ENCODE measurements at places on chromosomes 1 and 21.

DNA sequence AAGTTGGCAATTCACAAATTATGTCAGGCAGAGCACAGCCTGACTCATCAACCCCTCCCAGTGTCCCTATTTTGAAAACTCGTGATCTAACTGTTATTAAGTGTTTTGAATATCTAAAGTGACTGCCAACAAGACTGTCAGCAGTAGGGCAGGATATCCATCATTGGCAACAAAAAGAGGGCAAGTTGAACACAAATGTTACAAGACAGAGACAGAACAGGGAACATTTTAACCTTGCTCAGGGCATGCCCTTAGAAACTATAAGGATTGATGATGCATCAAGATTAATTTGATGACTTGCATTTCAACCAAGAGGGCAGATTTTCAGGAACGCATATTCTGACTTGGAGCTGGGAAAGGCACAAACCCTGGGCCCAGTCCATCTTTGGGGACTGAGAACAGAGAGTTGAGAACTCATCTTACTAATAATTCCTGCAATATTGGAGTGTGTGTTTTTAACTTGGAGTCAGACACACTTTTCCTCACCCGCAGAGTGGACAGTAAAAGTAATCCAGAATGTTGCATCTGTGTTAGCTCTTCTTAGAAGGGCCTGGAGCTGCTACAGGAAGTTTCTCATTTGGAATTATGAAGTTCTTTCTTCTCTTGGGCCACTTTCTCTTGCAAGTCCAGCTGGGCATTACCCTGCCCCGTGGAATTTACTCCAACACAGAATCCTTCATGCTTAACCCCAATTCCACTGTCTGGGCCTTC lies 317.2 kb downstream of the LTN1 start:
- DNase-seq: no peak

- no peak for DNase-seq
These were observed 28.4 kb upstream of the CD2 start for GRCh38 chr1:116725798-116726197.

GRCh38 chr1:85134583-85135391 lies 66.0 kb downstream of the SYDE2 start:
- DNase-seq: no peak

GRCh38 chr1:183019860-183020259 lies 3.4 kb upstream of the LAMC1 start:
- DNase-seq: no peak

- no peak for DNase-seq
These were observed 11.6 kb upstream of the RD3 start for GRCh38 chr1:211503542-211503941.

- no peak for DNase-seq
These were observed 50.3 kb upstream of the USP1 start for GRCh38 chr1:62386351-62387121.

GRCh38 chr1:185526344-185527307 lies 207.6 kb upstream of the HMCN1 start:
- no peak for DNase-seq

DNA sequence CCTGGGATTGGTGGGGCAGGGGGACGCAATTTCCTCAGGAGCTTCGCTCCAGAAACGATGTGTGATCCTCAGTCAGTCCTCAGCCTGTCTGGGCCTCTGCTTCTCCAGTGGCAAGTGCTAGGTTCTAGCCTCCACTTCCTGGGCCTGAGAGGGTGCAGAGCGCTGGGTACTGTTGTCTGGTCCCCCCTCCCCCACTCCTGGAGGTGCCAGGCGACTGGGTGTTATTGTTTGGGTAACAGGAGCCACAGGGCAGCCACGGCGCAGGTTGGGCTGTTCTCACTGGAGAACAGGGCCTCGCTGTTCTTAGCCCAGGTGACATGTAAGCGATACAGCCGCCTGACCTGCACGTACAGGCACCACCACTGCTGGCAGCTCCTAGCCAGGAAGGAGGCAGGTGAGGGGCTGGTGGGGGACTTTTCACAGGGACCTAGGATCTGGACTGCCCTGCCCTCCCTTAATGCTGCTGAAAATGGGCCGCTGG lies 2.1 kb downstream of the RPS6KA1 start:
- no peak for DNase-seq

DNA sequence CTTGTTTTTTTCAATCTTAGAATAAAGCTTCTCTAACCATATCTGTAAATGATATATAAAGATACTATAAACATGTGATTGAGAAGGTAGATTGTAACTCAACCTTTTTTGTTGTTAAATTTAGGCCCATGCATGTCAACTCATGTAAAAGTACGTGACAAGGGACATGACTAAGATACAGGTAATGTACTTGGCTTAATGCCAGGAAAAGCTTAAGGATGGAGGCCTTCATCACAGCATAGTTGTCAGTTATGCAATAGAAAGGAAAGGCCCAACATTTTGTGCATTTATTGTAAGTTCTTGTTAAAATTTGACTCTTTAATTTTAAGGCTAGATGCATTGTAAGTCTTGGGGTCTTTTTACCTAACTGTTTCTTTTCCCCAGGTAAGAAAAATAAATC lies 305.1 kb downstream of the LTN1 start:
- no peak for DNase-seq

- DNase-seq: no peak
These were observed 240.2 kb downstream of the USH2A start for GRCh38 chr1:216183007-216183406.

GRCh38 chr1:94807742-94808491 lies 12.2 kb upstream of the SLC44A3 start:
- no peak for DNase-seq

DNA sequence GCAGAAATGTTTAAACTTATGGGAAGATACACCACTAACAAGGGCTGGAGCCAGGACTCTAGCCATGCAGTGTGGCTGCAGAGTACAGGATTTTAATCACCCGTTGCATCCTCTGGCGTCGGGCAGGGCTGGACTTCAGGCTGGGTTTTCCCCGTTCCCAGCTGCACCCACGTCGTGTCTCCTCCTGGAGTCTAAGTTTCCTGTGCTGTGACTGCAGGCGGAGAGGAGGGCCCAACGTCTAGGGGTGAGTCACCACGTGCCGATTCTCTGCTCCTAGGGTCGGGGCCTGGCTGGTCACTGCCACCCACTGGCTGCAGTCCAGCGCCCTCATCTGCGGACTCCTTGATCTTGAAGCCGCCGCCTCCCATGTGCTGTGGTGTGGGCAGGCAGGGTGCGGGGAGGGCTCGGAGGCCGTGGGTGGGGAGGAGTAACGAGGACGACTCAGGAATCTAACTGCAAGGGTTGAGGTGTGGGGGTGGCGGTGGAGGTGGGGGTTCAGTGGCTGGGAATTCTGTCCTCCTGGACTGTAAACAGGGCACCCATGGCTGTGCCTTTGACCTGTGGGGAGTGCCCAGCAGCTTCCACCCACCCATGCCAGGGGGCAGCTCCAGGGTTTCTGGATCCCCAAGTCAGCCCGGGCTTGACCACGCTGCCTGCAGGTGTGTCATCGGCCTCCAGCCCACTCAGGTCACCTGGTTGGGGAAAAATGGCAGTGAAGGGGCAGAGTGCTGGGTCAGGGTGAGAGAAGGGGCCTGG lies 77.8 kb downstream of the ALPL start:
- DNase-seq: no peak

DNA sequence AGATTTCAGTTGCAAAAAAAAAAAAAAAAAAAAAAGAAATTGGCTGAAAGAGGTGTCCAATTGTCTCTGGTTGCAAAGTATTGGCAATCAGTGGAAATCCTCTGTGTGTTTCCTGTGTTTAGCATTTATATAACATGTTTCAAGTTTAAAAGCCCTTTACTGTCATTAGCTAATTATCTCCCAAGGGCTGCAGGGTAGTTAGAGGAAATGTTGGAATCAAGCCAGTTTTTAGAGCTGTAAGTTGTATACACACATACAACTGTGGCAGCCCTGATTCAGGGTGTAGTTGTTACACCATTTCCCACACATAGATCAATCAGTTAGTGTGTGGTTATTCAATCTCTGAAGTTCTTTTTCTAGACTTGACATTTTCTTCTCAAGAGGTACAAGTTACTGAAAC lies 8.9 kb upstream of the ZNF326 start:
- no peak for DNase-seq

- DNase-seq: no peak
These were observed 3.7 kb downstream of the FOXD3 start for GRCh38 chr1:63326106-63326472.

- DNase-seq: peak; percentile 69
These were observed 618 bp downstream of the TRAPPC10 start for GRCh38 chr21:44012474-44013379.

DNA sequence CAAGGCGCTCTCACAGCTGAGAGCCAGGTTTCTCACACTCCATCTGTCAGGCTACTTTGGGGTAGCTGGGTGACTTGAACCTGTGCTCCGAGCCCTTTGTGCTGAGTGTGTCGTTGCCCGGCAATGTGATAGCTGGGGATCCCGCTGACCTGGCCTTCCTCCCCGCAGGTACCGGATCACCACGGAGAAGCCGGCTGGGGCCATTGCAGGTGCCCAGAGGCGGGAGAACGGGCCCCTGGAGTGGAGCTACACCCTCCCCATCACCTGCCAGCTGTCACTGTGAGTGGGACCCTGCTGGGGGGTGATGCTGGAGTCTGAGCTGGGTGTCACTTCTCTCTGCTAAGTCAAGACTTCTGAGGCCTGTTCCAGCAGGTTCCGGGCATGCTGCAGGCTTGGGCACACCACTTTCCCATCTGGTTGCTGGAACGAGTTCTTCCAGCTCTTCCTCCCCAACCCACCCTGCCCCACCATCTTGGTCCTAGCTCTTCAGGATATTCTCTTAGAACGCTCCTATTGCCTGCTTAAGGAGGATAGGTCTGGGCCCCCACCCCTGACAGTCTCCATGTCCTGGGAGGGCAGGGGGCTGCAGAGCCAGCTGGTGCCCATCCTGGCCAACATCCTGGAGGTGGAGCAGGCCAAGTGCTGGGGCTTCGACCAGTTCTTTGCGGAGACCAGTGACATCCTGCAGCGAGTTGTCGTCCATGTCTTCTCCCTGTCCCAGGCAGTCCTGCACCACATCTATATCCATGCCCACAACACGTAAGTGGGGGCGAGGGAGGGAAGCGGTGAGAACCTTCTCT lies 7.5 kb downstream of the IKBKE start:
- no peak for DNase-seq

- DNase-seq: no peak
These were observed 161.6 kb downstream of the GLUL start for GRCh38 chr1:182229921-182230491.

- no peak for DNase-seq
These were observed 46.7 kb downstream of the PHC2 start for GRCh38 chr1:33384040-33384812.

- no peak for DNase-seq
These were observed 124.5 kb upstream of the TMEM51 start for GRCh38 chr1:15029036-15029435.

GRCh38 chr1:239912471-239912870 lies 179.2 kb upstream of the FMN2 start:
- DNase-seq: no peak

DNA sequence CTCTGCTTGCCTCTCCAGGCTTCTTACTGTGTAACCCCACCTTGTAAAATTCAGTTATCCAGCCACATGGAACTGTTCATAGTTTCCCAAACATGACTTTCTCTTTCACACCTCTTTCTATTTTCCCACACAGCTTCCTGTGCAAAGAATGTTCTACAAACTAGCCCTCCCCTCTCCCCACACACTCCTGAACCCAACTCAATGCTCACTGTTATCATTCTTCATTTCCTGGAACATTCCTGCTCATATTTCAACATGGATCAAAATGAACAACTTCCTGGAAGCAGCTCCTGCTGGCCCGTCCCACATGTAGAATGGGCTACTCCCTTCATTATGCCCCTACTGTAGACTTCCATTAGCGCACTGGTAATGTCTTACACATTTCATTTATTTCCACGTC lies 7.5 kb upstream of the HSD11B1 start:
- no peak for DNase-seq

DNA sequence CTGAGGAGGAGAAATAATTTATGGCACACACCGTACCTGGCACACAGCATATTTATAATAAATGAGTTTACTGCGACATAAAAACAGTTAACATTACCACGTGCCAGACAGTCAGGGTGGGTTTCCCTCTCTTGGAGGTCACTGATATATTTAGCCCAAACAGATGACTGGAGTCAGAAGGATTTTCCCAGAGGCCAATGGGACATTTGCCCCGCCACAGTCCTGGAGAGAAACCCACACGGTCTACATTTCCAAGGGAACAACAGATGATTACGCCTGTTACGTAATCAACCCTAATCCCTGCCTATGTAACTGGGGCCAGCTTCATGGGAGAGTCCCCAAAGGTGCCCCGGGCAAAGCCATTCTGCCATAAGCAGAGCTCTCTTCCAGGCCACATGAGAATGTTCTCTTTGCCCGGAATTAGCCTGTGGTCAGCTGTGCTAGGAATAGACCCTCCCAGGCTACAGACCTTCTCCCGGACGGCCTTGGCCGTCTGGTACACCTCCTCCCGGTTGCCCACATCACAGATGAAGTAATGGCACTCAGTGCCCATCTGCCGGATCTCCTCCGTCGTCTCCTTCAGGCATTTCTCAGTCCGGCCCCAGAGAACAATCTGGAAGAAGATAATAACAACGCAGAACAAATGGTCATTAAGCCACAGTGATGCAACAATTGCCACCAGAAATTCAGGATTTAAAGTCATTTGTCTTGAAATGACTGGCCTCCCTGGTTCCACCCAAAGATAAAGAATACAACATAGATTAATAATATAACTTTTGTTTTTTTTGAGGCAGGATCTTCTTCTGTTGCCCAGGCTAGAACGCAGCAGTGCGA lies 37.7 kb downstream of the DHRS3 start:
- DNase-seq: no peak

DNA sequence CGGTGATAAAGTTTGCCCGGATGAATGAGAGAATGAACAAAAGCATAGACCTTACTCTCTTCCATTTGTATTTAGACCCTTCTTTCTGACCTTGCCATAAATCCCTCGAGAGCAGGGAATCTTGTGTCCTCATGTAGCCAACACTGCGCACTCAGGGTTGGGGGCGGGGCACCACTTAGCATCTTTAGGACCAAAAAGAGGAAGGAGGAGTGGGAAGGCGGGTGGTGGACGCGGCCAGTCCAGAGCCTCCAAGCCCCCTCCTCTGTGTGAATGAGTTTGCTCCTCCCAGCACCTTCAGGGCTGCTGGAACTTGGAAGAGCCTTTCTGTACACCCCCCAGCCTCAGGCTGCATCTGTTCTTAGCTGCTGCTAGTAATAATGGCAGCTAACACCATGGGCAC lies 141.9 kb upstream of the TMEM51 start:
- no peak for DNase-seq

GRCh38 chr1:92755541-92756461 lies 29.1 kb downstream of the EVI5 start:
- DNase-seq: no peak

GRCh38 chr1:9294910-9295636 lies 2.4 kb downstream of the SPSB1 start:
- DNase-seq: no peak

GRCh38 chr1:235997049-235997448 lies 67.8 kb downstream of the NID1 start:
- no peak for DNase-seq

GRCh38 chr21:41368735-41369104 lies 6.9 kb downstream of the MX2 start:
- DNase-seq: no peak

DNA sequence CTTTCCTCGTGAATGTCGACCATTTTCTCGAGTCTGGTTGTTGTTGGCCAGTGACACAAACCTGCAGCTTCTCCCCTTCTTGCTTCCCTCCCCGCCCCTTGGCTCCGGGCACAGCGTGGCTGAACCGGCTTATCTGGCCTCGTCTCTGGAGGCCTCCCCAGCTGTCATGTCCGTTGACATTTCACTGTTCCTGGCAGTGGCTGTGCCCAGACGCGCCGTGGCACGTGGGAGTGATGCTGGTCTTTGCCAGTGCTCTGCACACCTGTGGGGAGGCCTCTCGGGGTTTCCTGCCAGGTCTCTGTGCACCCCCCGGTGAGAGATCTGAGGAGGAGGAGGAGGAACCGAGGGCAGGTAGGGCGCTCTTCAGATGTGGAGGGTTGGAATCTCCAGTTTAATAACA lies 23.7 kb downstream of the SKI start:
- DNase-seq: no peak

Measured in stimulated activated CD8-positive, alpha-beta memory T cell treated with anti-CD3 and anti-CD28 coated beads, Interleukin-2, amount 100 ng/mL, for 1 hour (primary cell).